ENCODE measurements at places on chromosomes 3 and 15.

GRCh38 chr3:60017631-60018030 is 967.8 kb upstream of the CFAP20DC start:
- DNase-seq = no peak

GRCh38 chr15:70931821-70932220 is 39.2 kb downstream of the LRRC49 start:
- DNase-seq = no peak

DNA sequence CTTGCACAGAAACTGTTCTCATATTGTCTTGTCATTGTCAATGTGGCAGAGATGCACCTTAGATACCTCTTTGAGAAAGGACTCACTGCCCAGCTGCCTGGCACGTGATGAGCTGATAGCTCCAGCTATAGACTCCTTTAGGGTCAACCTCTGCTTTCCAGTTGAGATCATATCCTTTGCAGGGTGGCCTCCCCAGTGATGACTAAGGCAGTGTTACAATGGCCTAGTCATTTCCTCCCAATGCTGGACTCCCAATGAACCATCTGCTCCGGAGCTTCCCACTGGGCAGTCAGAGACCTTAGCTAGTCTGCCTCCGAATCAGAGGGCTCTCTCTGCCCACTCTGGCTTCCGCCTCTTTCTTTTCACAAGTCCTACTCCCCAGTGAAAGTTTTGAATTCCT is 79.5 kb downstream of the CHRD start:
- DNase-seq = no peak

DNA sequence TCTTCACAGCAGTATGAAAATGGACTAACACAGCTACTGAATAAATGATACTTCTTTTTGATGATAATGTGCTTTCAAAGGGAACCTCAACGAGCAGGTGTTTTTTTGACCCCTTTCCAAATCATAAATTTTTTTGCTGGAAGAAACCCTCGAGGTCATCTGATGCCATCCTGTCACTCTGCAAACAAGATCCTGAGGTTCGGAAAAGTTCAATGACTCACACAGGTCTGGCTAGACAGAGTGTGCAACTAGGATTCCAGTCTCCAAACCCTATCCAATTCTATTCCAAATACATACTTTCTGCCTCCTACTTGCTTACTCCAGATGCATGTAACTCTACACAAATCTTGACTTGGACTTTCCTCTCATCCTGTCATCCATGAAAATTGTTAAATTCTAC is 124.7 kb downstream of the NEDD4 start:
- no peak for DNase-seq

GRCh38 chr3:49647741-49648140 is 26.4 kb upstream of the APEH start:
- no peak for DNase-seq
